Stimulated activated CD4-positive, alpha-beta T cell treated with anti-CD3 and anti-CD28 coated beads, Interleukin-1b, Interleukin-23, amount 100 ng/mL, for 24 hours (primary cell): ENCODE measurements at places on chromosomes 5 and 9.

- DNase-seq = no peak
Observed at GRCh38 chr9:15576350-15577050, 23.7 kb downstream of the CCDC171 start.

DNA sequence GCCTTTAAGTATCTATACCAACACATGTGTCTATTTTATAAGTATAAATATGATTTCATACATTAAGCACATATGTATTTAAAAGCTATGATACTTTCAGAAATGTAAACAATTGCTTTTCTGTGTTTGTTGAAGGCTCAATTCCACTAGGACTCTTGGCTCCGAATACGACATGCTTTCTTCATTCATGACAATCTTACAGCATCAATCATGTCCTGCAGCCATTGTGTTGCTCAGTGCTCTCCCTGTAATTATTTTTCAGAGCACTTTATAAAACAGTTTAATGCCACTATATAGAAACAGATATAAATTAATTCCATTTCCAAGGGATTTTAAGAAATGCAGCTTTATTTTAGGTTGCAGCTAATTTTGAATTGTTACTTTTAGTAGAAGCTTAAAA is 167.3 kb downstream of the TAF11L14 start:
- DNase-seq = no peak

DNA sequence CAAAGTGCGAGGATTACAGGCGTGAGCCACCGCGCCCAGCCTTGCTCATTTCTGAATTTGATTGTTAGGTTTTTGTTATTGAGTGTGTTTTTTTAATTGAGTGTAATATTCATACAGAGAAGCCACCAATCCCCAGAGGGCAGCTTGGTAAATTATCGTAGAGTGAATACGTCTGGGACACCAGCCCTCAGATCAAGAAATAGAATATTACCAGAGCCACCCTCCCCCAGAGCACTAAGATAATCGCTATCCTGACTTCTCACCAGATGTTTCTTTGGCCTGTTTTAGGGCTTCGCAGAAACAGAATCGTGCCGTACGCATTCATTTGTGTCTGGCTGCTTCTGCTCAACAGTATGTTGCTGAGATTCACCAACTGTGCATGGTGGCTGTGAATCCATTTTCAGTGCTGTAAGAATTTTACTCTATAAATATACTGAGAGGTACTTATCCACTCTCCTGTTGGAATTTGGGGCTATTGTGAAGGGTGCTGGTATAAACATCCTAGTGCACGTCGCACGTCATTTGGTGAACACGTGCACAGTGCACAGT is 37.8 kb upstream of the RUFY1 start:
- DNase-seq = no peak

DNA sequence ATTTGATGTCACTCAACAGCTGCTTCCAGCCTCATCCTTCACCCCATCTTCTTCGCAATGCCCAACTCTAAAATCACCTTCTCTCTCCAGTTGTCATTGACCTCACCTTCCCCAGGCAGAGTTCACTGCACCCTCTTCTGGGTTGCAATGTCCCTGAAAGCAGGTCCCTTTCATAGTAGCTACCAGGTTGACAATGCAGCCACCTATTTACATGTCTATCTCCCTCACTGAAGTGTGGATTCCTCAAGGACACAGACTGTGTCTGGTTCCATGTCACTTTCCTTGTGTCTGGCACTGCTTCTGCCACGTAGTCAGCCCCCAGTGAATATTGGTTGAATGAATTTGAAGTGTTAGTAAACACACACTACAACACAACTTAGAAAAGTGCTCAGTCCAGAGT is 445.5 kb upstream of the WWC1 start:
- DNase-seq = no peak

- DNase-seq = peak; percentile 88
Observed at GRCh38 chr5:40679148-40679912, 385 bp upstream of the PTGER4 start.

GRCh38 chr9:19161257-19162025 is 34.1 kb upstream of the PLIN2 start:
- peak; percentile 21 for DNase-seq

DNA sequence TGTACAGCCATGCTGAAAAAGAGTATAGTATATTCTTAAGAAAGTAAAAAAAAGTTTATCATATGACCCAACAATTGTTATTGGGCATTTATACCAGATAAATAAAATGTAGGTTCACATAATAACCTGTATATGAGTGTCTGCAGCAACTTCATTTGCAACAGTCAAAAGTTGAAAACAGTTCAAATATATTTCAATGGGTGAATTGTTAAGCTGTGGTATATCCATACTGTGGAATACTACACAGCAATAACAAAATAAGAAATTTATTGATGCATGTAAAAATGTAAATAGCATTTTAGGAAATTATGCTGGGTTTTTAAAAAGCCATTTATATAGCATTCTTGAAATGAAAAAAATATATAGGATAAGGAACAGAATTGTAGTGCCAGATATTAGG is 1420.1 kb upstream of the ACO1 start:
- DNase-seq = no peak

DNA sequence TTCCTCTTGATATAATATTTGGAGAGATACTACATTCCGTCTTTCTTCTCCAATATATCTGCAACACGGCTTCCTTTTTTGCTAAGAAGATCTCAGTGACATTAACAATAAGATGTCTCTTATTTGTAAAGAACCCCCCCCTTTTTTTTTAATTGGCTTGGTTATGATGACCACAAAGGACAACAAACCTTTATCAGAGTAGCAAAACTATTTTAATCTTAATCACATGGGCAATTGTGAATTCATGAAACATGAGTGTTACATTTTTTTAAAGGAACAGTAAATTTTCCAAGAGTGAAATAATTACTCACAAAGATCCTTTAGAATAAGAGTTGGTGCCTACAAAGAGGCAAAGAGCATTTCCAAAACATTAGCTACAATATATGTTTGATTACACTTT is 554.1 kb downstream of the MAT2B start:
- no peak for DNase-seq

- no peak for DNase-seq
Observed at GRCh38 chr9:8332871-8333270, 533.3 kb upstream of the DMAC1 start.

DNA sequence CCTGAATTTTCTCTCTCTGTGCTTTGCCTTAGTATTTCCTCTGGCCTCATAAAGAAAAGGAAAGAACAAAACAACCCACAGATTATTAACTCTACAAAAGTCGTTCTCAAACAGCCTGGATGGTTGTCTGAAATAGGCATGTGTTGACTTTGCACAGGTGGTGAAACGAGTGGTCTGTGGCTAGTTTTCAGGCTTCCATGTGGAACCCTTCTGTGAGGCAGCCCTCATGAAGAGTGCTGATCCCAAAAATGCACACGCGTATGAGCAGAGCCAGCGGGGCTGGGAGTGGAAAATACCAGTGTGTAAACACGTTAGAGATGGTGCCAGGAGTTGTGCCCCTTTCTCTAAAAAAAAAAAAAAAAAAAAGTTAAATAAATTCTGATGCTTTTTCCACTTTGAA is 4.9 kb upstream of the PSAT1 start:
- DNase-seq = no peak

DNA sequence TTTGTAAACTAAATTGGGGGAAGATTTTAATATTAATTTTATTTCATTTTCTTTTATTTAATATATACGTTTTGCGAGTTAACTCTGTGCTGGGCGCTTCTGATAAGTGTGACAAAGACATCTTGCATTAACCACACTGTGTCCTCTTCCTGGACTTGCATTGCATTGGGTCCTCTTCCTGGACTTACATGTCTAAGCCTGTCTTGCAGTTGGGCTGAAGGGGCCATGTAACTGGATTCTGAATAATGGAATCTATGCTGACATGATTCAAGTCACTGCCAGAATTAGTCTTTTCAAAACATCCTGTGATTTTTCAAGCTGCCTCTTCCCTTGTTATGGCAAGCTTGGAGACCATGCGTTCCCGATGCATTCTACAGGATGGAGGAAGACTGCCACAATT is 122.6 kb downstream of the TRIM32 start:
- no peak for DNase-seq

DNA sequence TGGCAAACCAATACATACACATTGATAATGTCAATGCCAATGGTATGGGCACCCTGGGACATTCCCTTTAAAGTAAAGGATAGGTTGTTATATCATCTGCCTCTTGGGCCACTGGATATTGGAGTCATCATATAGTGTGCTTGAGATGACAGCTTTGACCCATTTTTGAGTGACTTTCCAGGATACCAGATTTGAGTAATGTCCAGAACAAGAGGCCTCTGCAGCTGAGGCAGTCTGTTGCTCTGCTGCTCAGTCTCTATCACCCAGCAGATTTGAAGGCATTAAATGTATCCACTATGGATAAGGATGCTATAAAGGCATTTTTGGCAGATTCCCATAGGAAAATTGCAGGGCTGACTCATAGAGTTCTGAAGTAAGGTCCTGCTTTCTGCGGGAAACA is 525.6 kb upstream of the SEMA6A start:
- no peak for DNase-seq

DNA sequence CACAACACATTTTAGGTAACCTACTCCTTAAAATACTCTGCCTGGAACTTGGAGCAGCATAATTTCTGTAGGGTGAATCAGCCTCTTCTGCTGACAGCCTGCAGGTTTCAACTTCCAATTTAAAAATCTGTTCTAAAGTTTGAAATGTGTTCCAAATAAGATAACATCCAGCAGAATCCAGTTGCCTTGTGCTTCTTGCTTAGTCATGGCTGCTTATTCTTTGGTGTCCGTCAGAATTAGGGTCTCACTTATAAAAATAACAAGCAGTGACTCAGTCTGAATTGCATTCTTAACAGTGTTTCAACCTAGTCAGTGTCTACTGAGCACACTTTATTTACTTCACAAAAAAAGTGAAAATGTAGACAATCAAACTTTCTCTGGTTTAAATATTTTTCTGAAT is 3.7 kb downstream of the CDH6 start:
- DNase-seq = no peak

DNA sequence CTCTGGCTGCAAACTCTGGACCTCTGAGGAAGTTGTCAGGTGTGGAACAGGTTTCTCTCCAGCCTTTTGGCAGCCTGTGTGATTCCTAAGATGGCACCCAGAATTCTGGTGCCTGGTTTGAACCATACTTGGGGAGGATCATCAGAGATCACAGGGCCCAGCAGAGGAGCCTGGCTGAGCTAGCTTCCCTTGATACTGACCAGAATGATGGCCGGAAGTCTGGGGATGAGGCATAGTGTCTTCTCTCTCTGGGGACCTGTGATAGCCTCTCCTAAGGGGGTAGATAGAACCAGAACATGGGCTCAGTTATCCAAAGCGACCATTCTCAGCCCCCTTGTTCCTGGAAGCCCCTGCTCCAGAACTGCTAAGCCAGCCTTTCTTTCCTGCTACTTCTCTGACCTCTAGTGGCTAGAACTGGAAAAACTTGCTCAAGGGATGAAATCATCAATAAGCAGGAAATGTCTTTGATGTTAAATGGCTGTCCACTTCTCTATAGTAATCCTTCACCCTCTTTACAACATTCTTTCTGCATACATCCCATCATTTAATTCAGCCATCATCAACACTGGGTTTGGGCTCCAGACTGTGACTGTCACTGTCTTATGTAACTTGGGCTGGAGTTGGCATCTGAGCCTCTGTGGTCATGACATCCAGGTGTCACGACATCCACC is 55.1 kb downstream of the C9orf152 start:
- DNase-seq = no peak

- DNase-seq = no peak
Observed at GRCh38 chr9:124045076-124045829, 33.7 kb downstream of the LHX2 start.

- DNase-seq = no peak
Observed at GRCh38 chr5:139619861-139620260, 28.3 kb upstream of the CXXC5 start.

DNA sequence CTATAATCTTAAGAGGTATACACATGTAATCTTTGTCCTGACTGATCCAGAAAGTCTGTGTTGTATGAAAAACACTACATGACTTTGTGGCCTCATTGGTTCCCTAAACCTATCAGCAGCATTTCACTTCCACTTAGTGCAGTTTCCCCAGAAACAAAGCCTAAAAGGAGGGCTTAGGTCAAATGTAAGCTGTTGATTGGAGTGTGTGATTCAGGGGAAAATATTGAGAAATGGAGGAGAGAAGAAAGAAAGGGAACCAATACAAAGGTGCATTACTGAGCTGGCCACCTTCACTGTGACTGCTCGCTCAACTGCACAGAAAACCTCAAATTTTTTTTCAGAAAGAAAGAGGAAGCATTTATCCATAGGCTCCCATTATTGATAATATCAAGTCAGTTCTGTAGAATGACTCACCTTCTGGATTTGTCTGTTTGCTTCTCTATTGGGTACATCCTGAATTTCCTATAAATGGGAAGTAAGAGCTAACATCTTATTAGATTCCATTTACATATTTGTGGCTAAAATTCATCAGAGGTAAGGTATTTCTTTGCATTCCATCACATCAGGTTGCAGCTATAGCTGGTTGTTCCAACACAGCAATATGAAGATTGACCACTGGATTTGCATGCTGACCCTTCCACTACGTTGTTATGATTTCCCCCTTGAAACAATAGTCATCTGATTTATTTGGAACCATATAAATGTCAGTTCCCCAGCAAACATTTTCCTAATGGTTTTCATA is 10.3 kb upstream of the FST start:
- no peak for DNase-seq

GRCh38 chr5:122151640-122152039 is 22.3 kb downstream of the ZNF474 start:
- no peak for DNase-seq

DNA sequence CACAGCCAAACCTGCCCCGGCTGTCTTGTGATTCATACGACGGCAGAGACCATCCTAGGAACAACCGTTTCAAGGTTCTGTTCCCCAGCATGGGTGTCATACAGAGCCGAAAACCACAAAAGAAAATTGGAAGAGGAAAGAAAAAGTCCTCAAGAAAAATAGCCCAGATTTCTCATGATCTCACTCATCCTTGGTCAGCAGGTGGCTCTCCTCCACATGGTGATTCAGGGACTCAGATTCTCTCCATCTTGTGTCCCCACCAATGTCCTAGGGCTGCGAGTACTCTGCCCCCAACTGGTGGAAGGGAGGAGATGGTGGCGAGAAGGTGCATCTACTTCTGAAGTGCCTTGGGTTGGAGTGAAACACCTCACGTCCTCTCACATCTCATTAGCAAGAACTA is 25.6 kb downstream of the PDZD2 start:
- DNase-seq = no peak

DNA sequence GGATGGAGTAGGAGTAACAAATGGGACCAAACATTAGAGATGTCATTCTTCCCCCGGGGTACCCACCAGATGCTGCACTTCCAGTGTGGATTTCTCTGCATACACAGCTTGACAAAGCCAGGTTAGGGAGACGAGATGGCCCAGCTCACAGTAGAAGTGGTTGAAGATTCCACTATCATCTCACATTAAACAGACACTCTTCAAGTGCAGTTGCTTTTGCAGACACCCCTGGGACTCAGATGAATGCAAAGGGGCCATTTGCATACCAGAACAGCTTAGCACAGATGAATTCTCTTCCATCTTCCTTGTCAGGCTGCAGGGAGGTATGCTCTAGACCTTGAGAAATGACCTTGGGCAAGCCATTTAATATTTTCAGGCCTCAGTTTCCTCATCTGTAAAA is 12.6 kb upstream of the C5orf58 start:
- no peak for DNase-seq
